Mucosa of descending colon (tissue), 3 donors: ENCODE measurements at places on chromosomes 11 and 22. TPM values are rescaled to one million over a fixed set of nuclear protein-coding genes. Genes with fewer than 3 reads are reported as not detected.

The RASSF7 gene
- 108 TPM for total RNA-seq

DNA sequence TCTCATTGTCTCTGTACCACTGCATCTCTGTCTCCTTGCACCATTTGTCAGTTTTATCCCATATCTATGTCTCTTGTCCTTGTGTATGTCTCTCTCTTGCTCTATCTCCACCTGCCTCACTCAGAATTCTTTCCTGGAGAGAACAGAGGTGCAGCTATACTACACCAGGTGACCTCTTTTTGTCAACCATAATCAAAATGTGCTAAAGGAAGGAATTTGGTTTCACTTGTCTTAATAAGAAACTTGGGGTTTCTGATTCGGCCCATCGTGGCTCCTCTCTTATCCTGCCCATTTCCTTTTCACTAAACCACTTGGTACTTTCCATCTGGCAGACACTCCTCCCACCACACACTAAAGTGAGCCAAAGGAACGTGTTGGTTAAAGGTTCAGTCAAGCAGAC is 2.0 kb upstream of the C11orf42 start:
- no peak for DNase-seq

DNA sequence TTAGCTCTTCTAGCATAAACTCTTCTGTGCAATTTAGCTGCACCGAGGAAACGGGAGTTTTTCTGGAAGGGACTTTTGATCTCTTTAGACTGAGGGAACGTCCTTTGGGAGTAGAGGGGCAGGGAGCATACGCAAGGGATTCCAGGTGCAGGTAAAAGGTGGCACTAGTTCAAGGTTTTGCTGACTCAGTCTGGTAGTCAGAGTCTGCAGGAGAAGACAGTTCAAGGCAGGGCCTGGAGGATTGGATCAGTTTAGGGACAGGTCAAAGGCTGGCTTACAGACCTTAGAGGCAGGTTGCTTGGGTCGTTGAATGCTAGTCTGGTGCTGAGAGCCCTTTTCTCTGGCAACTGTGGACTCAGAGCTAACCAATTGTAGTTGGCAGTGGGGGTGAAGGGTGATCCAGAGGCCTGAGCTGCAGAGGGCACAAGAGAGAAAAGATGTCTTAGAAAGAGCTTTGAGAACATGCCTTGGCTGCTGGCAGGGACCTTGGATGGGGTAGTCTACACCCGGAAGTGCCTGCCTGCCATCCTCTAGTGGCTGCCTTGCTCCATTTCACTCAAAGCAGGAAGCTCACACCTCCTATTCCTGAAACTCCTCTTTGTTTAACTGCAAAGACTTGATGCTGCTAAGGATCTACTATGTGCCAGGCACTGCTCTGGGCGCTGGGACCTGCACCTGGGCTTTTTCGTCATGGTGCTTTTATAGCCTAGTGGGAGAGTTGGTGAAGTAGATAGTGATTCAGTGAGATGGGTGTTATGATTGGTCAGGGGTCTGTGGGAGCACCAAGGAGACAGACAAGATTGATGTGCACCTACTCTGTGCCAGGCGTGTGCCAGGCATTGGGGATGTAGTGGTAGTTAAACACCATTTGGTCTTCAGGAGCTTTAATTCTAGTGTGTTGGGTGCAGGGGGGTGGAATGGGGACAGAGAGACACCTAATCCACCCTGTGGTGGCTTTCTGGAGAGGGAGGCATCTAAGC is 17.1 kb downstream of the MIAT start:
- no peak for DNase-seq

DNA sequence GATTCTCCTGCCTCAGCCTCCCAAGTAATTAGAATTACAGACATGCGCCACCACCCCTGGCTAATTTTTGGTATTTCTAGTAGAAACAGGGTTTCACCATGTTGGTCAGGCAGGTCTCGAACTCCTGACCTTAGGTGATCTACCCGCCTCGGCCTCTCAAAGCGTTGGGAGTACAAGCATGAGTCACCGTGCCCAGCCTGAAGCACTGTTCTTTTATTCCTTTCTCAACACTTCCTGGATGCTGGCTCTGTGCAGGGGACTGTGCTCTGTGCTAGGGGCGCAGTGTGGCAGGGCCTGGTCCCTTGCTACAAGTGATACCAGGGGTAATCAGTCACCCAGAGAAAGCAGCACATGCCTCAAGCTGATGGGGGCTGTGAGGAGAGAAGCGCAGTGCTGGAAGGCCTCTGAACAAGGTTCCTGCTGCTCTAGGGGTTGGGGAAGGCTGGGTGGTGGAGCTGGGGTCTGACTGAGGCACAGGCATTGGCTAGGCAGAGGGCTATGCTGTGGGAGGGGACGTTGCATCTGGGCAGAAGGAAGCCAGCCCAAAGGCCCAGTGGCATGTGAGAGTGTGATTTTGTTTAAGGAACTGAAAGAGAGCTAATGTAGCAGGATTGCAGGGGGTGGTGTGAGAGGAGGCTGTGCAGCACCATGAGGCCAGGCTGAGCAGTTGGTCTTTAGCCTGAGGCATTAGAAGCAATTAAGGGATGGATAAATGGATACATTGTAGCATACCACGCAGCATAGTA is 42.5 kb downstream of the CABIN1 start:
- DNase-seq = no peak

The PIH1D2 gene
- total RNA-seq = 0.65 TPM

The SYT13 gene
- 7.5 TPM for total RNA-seq

The BCO2 gene
- 9.8 TPM for total RNA-seq

GRCh38 chr22:19448076-19448607 is 631 bp upstream of the C22orf39 start:
- peak; percentile 53 for DNase-seq

- no peak for DNase-seq
Measured at GRCh38 chr22:39292031-39292462, 27.4 kb downstream of the RPL3 start.

DNA sequence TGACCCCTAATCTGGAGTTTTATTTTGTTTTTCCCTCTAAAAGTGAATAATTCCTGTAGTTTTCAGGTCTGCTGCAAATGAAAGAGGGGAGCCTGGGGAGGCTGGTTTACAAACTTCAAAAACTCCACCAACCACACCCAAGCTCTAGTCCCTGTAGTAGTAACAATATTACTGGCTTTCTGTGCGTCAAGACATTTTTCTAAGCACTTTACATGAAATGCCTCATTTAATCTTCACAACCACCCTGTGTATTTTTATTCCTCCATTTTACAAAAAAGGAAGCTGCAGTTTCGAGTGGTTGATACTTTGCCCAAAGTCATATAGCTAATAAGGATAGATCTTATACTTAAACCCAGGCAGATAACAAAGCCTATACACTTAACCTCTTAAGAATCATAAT is 23.5 kb downstream of the CTNND1 start:
- DNase-seq = no peak

The OR2AG2 gene
- 0.49 TPM for total RNA-seq

DNA sequence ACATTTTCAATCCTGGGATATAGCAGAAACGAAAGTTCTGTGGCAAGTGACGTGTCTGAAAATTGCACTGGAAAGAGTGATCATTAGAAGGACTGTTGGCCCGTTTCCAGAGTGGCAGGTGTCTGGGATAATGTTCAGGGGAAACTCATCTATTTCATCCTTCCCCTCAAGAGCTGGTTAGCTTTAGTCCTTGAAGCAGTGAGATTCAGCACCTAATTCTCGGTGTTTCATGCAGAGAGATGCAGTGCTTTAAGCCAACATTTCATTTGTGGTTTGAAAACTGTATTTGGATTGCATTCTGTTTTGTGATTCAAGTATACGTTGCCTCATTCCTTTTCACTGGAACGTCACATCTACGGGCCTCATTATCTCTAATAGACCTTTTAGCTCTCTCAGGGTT is 205.0 kb upstream of the RAG2 start:
- no peak for DNase-seq

GRCh38 chr11:126732981-126733380 is 267.6 kb downstream of the KIRREL3 start:
- no peak for DNase-seq

DNA sequence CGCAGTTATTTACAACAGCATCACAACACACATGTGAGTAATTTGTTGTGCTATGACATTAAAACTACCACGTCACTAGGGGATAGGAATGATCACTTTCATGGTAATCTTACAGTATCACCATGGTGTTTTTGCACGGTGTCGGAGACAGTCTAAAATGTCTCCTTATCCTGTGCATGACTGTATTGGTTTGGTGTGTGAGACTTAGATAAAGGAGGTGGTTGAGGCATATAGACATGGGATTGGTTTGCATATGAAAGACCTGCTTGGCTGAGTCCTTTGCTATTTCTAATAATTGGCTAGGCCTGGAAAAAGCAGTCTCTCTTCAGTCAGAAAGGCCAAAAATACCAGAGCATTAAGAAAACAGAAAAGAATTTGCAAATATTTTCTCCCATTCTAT is 30.2 kb downstream of the MSANTD4 start:
- no peak for DNase-seq
